ENCODE measurements at places on chromosomes 7 and 10.

- no peak for DNase-seq
Measured at GRCh38 chr10:120514035-120514620, 57.1 kb downstream of the PLPP4 start.

DNA sequence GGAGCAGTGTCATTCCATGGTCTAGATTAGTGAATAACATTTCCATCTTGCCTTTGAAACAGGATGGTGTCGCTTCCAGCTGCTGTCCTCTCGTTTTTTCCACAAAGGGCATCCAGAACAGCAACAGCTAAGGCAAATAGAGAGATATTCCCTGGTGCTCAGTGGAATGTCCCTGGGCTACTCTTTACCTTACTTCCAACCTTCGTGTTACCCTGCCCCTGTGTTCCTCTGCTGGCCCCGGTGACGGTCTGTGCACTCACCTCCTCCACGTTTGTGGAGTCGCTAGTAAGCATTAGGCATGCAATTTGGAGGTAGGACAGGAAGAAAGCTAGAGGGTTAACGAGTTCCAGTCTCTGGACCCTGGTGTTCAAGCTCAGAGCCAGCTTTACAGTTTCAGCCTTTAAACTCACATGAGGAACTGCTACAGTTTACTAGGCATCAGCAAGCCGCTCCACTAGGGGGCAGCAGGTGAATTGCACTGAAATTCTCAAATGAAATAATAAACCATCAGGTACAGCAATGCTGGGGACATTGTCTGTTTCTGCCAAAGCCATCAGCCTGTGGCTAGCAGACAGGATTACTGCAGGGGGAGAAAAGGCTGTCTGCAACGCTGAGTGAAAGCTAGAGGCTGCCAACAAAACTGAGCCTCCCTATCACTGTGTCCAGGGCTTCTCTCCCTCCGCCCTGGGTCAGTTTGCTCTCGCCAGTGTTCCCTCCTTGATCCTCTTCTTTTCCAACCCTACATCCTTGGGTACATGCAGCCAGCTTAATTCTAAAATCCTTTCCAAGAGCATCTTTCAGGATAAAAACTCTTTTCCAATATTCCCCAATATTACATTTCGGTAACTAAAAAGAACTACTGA, 9.0 kb downstream of the MRPL32 start:
- peak; percentile 48 for DNase-seq

DNA sequence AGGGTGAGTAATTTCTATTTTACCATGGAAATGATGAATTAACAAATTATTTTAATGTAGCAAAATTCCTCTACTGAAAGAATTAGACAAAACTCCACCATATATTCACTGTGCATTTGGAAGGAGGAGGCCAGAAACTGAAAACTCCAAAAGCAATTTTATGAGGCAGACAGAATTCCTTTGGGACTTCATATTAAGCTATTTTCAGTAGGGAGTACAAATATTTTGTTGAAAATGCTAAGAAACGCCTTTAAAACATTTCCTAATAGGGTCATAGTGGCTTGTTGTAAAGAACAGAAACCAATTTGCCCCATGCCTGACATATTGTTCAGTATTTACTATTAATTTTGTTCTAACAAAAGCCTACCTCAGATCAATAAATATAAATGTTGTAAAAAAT, 117.8 kb downstream of the TES start:
- no peak for DNase-seq

DNA sequence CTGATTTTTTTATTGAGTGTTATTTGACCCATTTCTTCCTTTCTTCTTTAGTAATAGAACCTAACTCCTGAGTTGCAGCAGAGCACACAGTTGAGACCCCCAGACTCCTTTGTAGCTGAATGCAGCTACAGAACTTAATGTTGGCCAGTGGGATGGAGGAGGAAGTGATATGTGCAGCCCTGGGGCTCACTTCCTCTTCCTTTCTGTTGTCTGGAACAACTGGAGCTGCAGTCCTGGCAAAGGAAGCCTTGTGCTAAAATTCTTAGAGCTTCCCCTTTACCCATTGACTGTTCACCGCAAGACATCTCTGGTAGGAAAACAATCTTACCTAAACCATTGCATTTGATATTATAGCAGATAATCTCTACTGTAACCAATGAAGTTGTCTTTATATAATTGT, 86.6 kb downstream of the ITGB8 start:
- DNase-seq, result no peak

DNA sequence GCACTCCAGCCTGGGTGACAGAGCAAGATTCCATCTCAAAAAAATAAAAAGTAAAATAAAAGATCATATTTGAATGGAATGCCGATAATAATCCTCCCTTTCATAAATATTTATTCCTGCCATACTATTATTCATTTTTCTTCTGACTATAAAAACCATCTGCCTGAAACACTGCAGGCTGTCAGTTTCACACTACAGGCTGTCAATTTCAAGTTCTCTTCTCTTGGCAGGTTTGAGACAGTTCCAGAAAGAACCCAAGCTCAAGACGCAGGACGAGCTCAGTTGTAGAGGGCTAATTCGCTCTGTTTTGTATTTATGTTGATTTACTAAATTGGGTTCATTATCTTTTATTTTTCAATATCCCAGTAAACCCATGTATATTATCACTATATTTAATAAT, 18.2 kb upstream of the AGBL3 start:
- DNase-seq, result no peak

Data from GM12878 (cell line).